ENCODE measurements at places on chromosomes 16 and 17.

DNA sequence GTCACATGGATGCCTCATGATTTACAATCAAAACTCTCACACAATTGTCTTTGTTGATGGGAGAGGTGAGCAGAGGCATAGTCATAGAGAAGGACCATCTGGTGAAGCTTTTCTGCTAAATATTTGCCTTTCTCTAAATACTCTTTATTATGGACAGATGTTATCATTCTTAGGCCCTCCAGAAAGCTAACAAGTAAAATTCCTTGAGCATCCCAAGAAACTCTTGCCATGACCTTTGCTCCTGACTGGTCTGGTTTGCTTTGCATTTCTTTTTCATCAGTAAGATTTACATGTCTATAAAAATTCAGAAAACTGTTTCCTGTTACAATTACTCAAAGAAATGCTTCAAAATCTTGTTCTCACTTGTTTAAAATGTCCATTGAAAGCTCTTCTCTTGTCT is 1336.6 kb upstream of the CDH8 start:
- DNase-seq, result no peak

GRCh38 chr16:2035431-2036199 is 8.9 kb downstream of the NHERF2 start:
- no peak for DNase-seq

DNA sequence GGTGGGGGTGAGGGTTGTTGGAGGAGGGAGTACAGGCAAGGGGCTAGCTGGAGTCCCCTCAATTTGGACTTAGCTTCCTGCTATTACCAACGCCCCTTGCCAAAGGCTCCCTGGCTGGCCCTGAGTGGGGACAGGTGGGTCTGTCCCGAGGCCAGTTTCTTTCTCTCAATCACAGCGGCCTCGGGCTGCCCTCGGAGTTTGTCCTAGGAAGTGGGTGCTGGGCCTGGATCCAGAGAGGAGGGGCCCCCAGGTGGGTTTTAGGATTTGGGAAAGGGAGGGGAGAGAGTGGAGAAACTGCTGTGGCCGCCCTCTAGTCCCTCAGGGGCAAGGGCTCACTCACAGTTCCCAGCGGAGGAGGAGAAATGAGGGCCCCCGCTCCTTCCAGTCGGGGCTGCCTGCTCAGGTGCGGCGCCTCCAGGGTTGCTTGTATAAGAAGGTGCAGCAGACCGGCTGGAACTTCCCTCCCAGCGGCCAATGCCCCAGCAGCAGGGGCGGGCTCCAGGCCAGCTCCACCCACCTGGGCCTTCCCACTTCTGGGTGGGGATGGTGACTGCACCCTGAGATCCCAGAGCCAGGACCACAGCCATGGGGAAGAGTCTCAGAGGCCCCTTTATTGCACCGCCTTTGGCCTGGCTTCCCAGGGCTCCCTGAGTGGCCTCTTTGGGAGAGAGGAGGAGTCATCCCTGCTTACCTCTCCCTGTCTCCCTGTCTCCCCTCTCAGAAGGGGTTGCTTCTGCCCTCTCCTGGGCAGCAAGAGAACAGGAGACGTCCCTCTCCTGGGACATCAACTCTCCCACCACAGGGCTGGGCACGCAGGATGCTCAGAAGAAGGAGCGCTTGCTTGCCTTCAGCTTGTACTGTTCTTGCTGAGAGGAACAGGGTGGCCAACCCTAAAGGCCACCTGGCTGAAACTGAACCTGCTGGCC is 112.0 kb upstream of the SMURF2 start:
- DNase-seq, result no peak

DNA sequence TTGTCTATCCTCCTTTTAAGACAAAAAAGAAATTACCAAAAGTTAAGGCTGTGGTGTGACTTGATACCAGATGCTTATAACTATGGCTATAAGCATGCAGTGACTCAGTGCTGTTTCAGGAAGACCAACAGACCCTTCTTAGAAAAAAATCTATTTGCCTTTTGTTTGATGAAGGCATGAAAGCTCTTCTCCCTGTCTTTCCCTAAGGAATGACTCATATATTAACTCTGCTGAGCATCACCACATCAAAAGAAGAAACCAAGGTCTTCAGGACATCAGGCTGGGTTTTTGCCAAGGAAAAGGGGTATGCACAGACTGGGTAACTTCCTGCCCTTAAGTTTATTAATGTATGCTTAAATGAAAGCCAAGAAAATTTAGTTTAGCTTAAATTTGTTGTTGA is 47.1 kb downstream of the VMP1 start:
- DNase-seq, result peak; percentile 33

- no peak for DNase-seq
Observed at GRCh38 chr16:57235128-57236021, 9.7 kb upstream of the ARL2BP start.

GRCh38 chr17:57366558-57367351 is 110.4 kb downstream of the MSI2 start:
- no peak for DNase-seq

DNA sequence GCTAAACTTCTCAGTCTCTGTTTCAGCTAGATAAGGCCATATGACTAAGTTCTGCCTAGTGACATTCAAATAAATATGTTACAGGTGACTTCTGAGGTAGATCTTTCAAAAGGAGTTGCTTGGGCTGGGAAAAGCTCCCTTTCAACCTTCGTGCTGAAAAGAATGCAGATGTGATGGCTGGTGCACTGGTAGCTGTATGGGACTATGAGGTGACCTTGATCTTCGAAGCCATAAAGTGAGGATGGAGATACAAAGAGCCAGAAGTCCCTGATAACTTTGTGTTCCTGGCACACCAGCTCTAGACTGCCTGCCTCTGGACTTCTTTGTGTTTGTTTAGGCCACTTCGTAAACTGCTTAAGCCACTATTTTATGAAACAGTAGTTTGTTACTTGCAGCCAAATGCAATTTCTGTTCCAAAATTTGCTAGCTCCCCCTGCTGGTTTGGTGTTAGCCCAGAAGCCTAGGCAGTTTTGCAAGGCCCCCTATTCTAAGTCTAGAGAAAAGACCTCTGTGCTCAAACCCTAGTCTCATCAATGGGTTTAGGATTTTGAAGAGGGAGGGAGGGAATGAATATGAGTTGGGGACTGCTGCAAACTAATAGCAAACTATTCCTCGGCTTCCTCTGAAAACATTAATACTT is 23.3 kb upstream of the ERCC4 start:
- DNase-seq, result no peak

GRCh38 chr16:84931506-84931905 is 79.8 kb downstream of the ZDHHC7 start:
- DNase-seq, result no peak

GRCh38 chr16:72094266-72094610 is 591 bp downstream of the DHX38 start:
- no peak for DNase-seq

DNA sequence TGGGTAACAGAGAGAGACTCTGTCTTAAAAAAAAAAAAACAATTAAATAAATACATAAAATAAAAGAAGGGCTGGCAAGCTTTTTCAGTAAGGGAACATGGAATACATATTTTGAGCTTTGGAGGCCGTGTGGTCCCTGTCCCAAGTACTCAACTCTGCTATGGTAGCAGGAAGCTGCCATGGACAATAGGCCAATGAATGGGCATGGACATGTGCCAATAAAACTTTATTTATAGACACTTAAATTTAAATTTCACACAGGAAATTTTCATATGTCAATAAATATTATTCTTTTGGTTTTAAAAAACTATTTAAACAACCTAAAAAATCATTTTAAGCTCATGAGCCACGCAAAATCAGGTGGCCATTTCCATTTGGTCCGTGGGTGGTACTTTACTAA is 3.8 kb downstream of the OTOA start:
- no peak for DNase-seq

GRCh38 chr16:11966173-11966572 is 1.2 kb downstream of the TNFRSF17 start:
- no peak for DNase-seq

- DNase-seq, result no peak
Observed at GRCh38 chr17:31390748-31391495, 553 bp upstream of the RAB11FIP4 start.

DNA sequence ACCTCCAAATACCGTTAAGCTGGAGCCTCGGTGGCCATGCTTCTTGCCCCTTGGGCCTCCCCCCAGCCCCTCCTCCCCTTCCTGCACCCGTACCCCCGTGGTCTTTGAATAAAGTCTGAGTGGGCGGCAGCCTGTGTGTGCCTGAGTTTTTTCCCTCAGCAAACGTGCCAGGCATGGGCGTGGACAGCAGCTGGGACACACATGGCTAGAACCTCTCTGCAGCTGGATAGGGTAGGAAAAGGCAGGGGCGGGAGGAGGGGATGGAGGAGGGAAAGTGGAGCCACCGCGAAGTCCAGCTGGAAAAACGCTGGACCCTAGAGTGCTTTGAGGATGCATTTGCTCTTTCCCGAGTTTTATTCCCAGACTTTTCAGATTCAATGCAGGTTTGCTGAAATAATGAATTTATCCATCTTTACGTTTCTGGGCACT is 928 bp downstream of the HBA1 start:
- DNase-seq, result no peak

GRCh38 chr17:40487371-40488020 is 13.9 kb downstream of the TNS4 start:
- no peak for DNase-seq

- DNase-seq, result no peak
Observed at GRCh38 chr16:81238296-81239011, at the start of gene BCO1. Gene BCO1, plus strand, starts transcription at chr16:81238689. Its CDS starts 220 bp downstream, at chr16:81238909.

GRCh38 chr17:54608634-54609155 is 292.0 kb upstream of the TOM1L1 start:
- no peak for DNase-seq

DNA sequence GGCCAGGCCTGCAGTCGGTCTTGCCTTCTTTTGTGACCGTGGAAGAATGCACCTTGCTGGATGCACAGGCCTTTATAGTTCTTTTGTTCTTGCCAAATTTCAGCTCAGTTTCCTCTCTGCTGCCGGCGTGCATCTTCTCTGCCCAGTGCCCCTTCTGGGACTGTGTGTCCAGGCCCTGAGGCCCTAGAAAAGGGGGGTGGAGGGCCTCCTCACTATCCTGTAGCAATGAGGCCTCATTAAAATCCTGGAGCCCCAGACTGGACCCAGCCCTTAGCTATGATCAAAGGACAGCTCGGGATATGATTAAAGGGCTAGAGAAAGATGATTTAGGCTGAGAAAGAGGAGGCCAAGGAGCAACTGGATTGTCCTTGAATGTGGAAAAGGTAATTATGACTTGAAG is 229.8 kb downstream of the SEC14L1 start:
- no peak for DNase-seq

GRCh38 chr16:12420661-12421209 is 383.0 kb downstream of the CPPED1 start:
- DNase-seq, result no peak

- DNase-seq, result no peak
Observed at GRCh38 chr17:10126616-10127501, 71.5 kb downstream of the GAS7 start.

DNA sequence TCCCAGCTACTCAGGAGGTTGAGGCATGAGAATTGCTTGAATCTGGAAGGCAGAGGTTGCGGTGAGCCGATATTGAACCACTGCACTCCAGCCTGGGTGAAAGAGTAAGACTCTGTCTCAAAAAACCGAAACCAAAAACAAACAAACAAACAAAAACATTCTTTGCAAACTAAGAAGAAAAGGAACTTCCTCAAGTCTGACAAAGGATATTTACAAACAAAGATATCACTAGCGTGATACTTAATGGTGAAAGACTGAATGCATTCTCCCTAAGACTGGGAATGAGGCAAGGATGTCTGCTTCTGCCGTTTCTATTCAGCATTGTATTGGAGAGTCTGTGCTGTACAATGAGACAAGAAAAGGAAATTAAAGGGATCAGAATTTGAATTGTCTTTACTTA is 10.5 kb upstream of the MPO start:
- DNase-seq, result no peak

DNA sequence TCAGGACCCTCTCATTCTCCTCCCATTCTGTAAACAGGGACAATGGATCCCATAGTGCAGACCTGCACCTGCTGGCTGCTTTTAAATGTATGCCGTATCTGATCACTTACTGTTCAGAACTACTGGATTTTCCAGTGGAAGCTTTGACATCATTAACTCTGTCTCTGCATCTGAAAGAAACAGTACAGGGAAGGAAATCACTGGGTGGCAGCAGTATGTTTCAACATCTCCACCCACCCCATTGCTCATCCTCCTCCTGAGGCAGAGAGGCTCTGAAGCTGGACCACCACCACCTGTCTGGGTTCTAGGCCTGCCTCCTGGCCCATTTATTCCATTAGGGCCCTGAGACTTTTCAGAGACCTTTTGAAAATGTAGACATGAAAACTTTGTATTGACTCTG is 2.6 kb downstream of the CCL15 start:
- no peak for DNase-seq

GRCh38 chr17:35879773-35880654 is at the start of gene CCL5:
Gene CCL5, minus strand, starts transcription at chr17:35880360.
- peak; percentile 85 for DNase-seq

DNA sequence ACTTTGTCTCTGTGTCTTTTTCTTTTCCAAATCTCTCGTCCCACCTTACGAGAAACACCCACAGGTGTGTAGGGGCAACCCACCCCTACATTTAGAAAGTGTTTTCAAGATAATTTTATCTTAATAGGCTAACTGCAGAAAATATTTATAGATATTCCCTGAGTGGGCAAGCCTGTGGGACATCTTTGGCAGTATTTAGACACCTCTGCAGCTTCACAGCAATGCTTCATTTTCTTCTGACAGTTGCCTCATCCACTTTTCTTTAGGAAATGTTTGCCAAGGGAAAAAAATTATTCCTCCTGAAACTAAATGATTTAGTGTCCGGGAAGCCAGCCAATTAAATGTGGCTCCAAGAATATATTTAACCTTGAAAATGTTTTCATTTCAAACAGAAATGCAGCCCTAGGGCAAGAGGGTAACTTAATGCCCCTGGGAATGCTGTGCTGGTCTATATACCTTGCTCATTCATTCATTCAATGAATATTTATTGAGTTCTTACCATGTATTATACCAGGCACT is 290.4 kb downstream of the ABCC12 start:
- no peak for DNase-seq

GRCh38 chr17:43809121-43809520 is 23.8 kb downstream of the MPP3 start:
- DNase-seq, result no peak

GRCh38 chr16:84461029-84461412 is 43.4 kb downstream of the MEAK7 start:
- no peak for DNase-seq
